ENCODE measurements at places on chromosomes 7 and 10.

GRCh38 chr10:121639416-121639815, 41.2 kb upstream of the FGFR2 start:
- DNase-seq: no peak

- peak; percentile 94 for DNase-seq
Measured at GRCh38 chr10:71835671-71836595, 15.1 kb downstream of the PSAP start.

DNA sequence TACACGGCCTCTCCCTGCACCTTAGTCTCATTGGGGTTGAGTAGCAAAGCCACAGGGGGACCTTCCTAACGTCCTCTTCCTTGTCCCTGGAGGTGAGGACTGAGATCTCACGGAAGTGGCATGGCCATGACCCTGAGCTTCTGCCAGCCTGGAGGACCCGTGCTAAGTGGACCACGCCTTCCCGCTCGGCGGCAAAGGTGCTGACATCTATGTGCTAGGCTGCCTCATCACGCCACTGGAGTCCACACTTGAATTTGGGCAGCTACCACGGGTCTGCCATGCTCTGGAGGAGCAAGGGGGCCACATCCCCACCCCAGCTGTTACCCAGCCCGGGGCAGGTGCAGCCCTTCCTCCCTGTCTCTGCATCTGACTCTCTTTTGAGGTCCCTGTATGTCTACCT, 15.3 kb downstream of the GHRHR start:
- no peak for DNase-seq

- DNase-seq: no peak
Measured at GRCh38 chr7:55081472-55082227, 62.8 kb downstream of the EGFR start.

DNA sequence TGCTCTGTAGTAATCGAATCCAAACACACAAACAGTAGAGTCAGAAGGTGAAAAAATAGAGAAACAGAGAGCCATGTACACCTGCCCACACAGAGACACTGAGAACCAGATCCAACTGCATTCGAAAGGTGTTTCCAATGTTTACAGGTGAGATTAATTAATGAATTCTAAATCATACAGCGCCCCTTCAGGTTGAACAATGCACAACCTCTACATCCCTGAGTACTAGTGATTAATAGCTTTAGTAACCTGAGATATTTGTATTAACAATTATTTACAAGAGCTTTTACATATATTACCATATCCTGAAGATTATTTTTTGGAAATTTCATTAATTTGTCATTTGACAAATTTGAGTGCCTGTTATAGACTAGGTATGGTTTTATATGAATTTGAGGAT, 7.6 kb upstream of the MRC1 start:
- DNase-seq: no peak

DNA sequence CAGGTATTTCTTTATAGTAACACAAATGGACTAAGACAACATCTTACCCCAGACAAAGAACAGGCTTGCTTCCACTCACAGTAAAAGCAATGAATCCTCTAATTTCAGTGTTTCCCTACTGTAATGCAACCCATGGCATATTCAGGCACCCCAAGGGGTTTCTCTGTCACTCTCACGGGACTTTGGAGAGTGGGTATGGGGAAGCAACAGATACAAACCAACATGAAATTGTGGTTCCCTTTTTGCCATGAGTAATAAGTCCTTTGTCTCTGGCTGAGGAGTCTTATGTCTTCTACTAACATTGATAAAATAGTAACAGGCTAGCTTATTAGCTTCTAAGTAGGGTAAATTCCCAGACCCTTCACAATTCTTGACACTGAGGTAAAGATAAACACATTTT, 51.4 kb upstream of the AOAH start:
- DNase-seq: no peak

DNA sequence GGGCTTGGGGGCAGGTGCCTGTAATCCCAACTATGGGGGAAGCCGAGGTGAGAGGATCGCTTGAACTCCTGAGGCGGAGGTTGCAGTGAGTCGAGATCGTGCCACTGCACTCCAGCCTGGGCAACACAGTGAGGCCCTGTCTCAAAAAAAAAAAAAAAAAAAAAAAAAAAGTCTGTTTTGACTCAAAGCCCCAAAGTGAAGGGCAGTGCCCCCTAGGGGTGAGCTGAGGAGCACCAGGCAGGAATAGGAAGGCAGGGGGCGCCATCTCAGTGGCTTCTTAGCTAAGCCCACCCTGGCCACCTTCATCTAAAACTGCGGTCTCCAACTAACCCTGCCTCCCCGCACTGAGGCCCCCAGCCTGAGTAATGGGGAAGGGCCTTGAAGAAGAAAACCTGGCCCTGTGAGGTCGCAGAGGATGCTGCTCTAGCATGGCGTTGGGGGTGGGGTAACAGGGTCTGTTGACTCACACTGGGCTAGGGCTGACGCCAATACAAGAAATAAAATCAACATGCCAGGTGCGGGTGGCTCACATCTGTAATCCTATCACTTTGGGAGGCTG, 9.8 kb downstream of the PODXL start:
- DNase-seq: peak; percentile 86

DNA sequence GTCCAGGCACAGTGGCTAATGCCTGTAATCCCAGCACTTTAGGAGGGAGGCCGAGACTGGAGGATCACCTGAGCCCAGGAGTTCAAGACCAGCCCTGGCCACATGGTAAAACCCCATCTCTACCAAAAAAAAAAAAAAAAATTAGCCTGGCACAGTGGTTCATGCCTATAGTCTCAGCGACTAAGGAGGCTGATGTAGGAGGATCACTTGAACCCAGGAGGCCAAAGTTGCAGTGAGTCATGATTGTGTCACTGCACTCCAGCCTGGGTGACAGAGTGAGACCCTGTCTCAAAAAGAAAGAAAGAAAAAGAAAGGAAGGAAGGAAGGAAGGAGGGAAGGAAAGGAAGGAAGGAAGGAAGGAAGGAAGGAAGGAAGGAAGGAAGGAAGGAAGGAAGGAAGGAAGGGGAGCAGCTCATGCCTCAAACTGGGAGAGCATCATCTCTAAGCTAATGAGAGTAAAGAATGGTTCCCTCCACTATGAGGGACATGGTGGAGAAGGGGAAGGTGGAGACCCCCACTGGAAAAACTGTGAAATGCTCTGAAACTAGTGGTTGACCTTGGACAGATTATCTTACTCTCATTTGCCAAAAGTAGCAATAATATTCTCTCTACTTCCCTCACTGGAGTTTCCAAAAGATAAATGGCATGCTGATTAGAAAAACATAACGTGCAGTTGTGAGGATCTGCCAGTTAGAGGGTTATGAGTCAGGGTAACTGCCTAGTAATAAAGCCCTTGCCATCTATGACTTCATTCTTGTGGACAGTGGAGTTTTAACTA, 16.8 kb downstream of the GIMAP5 start:
- no peak for DNase-seq

GRCh38 chr7:118288098-118288497, 63.6 kb downstream of the ANKRD7 start:
- no peak for DNase-seq

GRCh38 chr10:6755781-6756460, 175.8 kb upstream of the PRKCQ start:
- no peak for DNase-seq

DNA sequence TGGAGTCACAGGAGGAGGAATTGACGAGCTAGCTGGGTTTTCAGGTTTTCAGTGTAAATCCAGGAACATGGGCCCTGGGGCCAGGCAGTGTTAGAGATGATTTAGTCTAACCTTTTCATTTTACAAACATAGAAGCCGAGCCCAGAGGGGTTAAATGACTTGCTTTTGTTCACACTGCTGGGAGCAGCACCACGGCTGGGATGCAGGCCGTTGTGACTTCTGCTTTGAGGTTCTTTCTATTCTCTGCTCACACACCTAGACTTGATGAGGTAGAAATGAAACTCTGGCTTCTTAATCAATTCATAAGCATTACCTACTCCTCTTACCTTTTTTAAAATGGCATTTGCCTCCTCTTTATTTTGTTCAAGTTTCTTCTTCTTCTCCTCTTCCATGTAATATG, 36.4 kb downstream of the CREB5 start:
- no peak for DNase-seq

- DNase-seq: no peak
Measured at GRCh38 chr10:130983749-130984148, 327.8 kb downstream of the TCERG1L start.

DNA sequence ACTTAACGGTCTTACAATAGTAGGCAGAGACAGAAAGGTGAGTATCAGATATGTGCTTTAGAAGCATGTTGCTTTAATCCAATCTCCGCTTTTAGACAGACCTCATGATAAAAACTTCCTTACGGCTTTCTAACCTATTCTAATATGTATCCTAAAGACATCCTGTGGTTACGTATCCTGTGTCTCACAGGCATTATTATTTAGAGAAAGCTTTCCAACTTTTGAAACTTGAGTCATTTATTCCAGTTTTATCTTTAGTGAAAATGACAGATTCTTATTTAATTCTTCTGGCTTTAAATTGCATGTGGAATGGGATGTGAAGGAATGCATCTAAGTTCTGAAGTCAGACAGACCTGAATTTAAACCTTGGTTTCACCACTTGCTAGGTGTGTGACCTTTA, 118.9 kb downstream of the OTUD1 start:
- DNase-seq: no peak

DNA sequence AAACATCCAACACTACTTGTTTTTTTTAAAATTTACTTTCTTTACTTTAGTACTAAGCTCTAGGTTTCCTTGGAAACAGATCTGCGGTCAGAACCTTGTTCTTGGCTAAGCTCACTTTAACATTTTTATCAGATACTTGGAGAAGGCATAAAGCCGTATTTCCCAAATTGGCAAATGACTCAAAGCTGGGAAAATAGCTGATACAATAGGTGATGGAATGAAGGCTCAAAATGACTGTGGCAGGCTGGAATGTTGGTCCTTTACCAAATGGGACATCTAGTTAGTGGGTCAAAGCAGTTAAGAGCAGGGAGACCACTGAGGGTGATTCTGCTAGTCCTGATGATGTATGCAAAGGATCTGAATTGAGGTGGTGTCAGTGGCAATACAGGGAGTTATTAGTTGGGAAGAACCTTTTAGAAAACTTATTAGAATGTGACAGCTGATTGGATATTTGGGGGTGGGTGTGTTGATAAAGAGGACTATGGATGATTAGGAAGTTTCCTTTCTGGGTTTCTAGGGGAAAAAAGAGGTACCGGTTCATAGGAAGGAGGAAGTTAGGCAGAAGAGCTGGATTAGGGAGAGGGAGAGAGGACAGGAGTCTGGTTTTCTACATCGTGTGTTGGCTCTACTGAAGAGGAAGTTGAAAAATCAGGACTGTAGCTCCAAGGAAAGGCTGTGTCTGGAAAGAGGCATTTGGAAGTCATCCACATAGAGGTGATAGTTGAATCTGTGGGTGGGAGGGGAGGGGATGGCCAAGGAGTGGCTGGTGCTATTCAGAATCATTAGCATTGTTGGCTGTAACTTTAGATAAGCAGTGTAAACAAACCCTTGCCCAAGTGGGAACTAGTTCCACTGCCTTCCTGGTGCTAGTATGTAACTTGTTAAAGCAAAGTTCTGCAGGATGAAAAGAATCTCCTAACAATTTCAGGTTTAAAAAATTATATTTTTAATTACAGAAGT, 13.1 kb downstream of the PLCE1 start:
- DNase-seq: no peak

- DNase-seq: peak; percentile 29
Measured at GRCh38 chr7:114051871-114052331, 133.1 kb upstream of the PPP1R3A start.

DNA sequence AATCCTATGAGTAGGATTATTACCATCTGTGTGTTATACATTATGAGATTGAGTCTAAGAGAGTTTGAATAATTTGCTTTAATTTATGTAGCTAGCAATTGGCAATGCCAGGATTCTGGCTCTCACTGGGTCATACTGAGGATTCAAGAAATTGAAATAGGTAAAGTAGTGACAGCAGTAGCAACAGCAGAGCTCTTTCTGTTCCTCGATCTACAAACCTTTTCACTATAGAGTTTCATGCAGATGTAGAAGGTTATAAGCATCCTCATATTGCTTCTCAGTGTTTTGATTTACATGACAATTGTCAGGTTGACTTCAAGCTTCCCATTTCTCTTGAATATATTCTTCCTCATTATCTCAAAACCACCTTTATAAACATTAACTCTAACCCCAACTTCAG, 294.1 kb upstream of the CSTF2T start:
- no peak for DNase-seq

GRCh38 chr10:24661376-24661775, 62.3 kb downstream of the ARHGAP21 start:
- DNase-seq: no peak

GRCh38 chr10:29266641-29267040, 22.2 kb upstream of the LYZL1 start:
- DNase-seq: no peak

DNA sequence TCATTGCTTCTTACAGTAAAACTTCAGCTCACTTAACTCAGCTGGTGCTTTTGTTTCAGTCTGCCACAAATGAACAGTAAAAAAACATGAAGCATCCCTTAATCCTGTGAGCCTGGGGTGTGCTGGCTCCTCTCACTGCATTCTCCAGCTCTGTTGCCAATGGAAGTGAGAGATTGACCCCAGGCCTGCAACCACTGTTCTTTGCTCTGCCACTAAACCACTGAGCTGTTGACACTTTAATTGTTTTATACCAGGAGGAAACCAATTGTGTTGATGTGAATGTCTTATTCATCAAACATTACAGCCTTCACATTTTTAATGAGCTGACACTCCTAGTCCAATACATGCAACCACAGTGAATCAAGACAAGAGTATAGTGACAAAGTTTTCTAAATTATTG, 69.4 kb upstream of the FZD1 start:
- no peak for DNase-seq

GRCh38 chr7:12815871-12816270, 128.4 kb downstream of the ARL4A start:
- no peak for DNase-seq

- no peak for DNase-seq
Measured at GRCh38 chr7:84081973-84082522, 112.5 kb downstream of the SEMA3A start.

GRCh38 chr7:83936056-83936708, 258.4 kb downstream of the SEMA3A start:
- no peak for DNase-seq

DNA sequence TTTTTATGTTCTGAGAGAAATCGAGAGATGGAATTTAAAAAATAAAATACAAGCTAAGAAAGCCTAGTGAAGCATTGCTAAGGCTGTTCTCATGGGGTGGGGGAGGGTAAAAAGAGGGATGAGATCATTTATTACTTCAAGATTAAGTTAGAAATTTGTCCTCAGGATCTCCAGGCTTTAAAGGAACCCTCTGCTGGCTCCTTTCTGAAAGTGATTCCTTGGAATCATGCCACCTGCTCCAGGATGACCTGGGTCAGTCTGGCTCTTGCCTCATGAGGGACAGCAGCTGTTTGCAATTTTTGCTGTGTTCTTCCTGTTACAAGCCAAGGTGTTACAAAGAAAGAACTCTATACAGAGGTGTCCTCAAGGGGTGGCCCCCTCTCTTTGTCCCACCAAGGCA, 69.8 kb downstream of the CDK1 start:
- no peak for DNase-seq

DNA sequence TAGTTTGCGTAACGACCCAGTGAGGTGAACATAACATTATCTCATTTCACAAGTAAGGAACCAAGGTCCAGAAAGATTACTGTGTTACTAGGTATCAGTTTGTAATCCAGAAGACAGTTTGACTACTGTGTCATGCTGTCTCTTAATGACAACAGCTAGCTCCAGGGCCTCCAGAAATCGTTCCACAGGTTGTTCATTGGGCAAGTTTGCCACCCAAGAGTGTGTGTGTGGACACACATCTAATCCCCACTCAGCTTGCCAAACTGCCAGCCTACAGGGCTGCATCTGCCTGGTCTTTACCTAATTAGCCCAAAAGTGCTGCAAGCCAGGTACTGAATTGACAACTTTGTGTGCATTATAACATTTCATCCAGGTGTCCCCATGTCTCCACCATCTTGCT, 27.9 kb upstream of the SLC16A12 start:
- no peak for DNase-seq

All from germinal center (tissue), 1 donor.